ENCODE measurements at places on chromosomes 16 and 17.

DNA sequence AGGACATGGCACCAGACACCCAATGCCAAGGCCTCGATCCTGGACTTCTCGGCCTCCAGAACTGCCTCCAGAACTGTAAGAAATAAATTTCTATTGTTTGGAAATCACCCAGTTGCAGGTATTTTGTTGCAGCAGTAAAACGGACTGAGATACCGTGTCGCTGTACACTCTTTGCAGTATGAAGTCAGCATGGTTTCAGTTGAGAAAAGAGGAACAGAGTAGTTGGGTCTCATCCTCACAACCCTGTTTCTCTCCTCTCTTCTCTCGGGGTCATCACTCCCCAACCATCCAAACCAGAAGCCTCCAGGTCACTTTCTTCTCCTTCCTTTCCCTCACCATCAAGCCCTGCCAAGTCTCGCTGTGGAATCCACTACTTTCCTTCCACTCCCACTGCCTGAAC is 77.8 kb downstream of the ADCY9 start:
- DNase-seq: no peak

- DNase-seq: peak; percentile 58
These were observed 40.1 kb downstream of the NOS2 start for GRCh38 chr17:27760069-27760885.

DNA sequence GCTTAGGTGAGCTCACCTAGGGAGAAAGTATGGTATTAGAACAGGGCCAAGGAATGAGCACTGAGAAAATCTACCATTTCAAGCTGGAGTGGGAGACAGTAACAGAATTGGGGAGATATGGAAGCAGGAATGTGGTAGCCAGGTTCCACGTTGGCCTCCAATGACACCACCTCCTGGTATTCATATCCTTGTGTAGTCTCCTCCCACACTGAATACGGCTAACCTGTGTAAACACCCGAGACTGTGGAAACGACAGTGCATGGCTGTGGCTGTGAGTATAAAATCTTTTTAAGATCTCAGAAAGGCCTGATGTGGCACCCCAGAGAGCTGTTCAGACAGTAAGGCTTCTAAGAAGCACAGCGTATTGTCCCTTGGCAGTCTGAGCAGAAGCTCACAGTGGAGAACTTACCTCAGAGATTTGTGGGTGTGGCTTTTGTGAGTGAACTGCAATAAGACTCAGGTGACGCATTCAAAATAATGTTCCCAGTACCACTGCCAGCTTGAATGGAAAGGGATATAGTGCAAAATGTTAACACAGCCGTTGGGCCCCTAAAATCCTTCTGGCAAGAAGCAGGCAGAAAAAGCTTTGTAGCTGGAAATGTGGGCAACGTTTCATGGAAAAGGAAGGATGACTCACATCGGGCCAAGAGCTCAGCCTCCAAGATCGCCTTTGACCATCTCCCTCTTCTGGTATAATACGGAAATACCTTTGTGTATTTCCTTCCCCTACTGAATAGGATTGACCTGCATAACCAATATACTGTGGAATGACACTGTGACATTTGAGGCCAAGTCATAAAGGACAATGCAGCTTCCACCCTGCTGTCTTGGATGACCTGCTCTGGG is 14.4 kb downstream of the SDR42E1 start:
- DNase-seq: peak; percentile 48

DNA sequence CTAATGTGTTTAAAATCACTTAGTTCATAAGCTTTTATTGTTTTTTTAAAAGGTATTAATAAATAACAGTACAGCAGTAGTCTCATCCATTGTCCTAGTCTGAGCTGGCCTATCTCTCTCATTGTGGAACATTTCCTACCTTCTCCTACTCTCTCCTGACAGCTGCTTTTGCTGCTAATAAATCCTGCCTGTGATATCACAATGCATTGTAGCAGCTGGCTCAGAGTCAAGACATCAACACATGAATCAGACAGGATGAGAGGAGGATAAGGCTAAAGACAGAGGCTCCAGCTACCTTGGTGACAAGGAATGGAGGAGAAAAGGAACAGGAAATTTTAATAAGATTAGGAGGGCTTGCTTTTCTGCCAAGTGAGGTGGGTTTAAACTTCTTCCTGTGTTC is 626.1 kb downstream of the HS3ST4 start:
- no peak for DNase-seq

DNA sequence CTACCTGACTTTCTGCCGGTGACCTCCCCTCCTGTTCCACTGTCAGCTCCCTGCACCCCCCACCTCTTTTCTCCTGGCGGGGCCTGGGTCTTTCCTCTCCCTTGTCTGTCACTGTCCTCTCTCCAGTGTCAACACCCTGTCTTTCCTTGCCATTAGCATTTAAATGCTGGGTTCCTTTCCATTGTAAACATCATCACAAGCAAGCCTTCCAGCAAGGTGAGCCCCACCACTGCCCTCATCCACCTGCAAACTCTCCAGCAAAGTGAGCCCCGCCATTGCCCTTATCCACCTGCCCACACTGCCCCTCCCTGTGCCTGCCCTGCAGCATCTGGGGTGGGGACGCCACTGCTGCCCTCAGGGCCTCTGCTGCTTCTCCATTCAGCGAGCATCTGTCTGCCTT is 195.0 kb downstream of the ENGASE start:
- DNase-seq: no peak

DNA sequence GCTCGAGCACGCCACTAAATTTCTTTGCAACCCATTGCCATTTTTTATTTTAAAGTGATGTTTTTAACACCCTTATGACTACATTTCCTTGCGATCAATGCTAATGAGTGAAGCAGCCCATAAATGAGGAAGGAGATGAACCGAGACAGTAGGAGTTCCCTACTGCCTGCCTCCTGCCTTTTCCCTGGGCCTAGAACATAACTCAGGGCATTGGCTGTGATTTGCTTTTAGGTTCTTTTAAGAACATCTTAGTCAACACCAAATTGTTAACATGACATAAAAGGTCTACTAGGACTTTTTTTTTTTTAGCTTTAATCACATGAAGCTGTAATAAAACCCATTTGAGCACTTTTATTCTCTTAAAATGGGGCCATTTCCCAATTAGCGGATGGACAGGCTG is 81.3 kb downstream of the MAP2K6 start:
- no peak for DNase-seq

DNA sequence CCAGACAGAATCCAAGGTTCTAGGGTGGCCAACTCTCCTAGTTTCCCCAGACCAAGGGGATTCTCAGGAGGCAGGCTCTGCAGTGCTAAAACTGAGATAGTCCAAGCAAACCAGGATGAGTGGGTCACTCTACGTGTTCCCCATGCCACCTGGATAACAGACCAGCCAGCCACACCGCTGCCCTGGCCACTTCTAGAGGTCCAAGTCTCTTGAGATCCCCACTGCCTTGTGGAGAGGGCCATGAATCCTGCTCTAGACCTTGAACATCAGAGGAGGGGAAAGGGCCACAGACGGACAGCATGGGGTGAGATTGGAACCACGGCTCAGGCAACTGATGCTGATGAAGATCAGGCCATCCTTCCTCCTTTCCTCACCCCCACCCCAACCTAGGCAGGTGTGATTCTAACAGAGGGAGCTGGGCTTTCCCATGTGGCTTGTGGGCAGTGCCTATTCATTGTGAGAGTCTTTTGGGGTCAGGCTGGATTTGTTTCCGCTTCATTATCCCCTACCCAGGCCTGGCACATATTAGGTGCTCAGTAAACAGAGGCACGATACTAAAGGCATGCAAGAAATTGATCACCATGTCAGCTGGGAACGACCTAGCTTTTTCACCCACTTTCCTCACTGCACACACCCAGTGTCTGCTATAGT is 16.8 kb upstream of the TVP23A start:
- no peak for DNase-seq

DNA sequence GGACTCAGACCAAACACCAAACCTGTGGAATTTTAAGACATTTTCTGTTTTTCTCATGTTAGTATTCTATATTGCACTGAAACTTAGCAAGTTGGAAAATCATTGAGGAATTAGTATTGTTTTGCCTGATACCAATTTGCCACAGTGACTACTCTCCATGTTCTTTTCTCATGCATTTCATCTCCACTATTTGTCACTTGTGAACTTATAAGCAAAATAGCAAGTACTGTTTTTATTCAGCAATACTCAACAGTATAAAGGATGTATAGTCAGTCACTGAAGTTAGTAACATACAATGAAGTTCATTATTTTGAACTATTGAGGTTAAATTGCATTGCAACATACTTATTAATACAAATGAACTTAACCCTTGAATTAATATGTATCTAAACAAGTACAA is 5.8 kb upstream of the VPS35L start:
- no peak for DNase-seq

- DNase-seq: no peak
These were observed 210.6 kb upstream of the HS3ST3A1 start for GRCh38 chr17:13812350-13812749.

DNA sequence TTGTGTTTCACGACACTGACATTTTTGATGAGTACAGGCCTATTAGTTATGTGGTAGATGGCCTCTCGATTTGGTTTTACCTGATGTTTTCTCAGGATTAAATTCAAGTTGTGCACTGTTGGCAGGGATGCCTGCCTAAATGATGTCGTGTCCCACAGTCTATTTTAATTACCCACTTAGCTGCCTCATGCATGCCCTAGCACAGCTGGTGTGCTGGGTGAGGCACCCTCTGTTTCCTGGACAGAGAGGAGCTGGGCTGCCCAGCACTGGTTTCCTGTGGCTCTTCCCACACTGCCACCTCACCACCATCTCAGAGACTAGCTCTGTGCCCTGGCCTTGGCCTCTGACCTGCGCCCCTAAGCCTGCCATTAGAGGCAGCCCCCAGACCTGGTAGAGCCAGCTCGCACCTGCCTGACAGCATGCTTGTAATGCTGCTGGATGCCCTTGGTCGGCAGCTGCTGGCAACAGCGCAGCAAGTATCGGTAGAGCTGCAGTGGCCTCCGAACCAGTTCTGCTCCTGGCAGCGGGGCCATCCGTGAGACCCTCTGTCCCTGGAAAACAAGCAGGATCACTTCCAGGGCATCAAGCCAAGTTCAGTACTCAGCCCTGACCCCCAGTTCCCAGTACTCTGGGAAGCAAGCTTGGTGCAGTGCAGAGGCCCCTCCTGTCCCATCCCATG is 10.9 kb downstream of the LYRM9 start:
- DNase-seq: no peak

GRCh38 chr16:88929091-88929445 is 47.9 kb downstream of the CBFA2T3 start:
- DNase-seq: no peak

DNA sequence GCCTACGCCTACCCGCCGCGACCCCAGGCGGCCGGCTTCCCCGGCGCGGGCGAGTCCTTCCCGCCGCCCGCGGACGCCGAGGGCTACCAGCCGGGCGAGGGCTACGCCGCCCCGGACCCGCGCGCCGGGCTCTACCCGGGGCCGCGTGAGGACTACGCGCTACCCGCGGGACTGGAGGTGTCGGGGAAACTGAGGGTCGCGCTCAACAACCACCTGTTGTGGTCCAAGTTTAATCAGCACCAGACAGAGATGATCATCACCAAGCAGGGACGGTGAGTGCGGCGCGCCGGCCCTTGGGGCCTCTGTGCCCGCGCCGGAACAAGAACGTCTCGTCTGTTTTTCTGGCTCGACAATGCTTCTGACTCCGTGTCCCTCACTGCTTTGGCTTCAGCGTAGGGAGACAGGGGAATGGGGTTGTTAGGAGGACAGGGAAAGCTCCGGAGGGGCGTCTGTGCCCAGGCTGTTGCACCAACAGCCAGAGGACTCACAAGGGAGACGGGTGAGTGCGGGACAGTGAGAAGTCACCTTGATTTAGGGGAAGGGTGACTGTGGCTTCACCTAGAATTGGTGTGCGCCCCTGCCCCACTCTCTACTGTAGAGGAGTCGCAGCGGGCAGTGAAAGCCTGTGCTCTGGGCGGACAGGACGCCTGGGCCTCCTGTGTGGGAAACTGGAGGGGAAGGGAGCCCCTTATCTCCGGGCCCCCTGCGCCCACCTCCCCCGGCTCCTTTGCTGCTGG is 806 bp downstream of the TBX21 start:
- DNase-seq: no peak

- DNase-seq: no peak
These were observed 13.3 kb upstream of the CRK start for GRCh38 chr17:1469231-1469852.

GRCh38 chr16:23556881-23557778 is at the start of the genes EARS2 and UBFD1:
TSS of gene EARS2 (minus strand) at chr16:23557350. CDS start at chr16:23557343, 7 bp downstream.
TSS of gene UBFD1 (plus strand) at chr16:23557727. CDS start at chr16:23557743, 16 bp downstream.
- peak; percentile 99 for DNase-seq

DNA sequence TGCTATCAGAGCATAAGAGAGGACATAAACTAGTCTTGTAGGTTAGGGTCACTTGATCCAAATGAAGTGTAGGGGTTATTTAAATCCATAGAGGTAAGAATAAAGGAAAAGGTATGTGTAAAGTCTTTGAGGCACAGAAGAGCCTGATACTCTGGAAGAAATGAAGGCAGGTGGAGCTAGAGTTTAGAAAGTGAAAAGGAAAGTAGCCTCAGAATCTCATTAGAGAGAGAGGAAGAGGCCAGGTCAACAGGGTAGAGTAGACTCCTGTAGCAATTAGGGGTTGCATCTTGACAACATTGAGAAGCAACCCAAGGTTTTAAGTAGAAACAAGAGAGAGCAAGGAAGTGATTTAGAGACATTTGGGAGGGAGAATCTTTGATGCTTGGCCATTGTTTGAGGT is 235.2 kb upstream of the SOX9 start:
- DNase-seq: no peak

DNA sequence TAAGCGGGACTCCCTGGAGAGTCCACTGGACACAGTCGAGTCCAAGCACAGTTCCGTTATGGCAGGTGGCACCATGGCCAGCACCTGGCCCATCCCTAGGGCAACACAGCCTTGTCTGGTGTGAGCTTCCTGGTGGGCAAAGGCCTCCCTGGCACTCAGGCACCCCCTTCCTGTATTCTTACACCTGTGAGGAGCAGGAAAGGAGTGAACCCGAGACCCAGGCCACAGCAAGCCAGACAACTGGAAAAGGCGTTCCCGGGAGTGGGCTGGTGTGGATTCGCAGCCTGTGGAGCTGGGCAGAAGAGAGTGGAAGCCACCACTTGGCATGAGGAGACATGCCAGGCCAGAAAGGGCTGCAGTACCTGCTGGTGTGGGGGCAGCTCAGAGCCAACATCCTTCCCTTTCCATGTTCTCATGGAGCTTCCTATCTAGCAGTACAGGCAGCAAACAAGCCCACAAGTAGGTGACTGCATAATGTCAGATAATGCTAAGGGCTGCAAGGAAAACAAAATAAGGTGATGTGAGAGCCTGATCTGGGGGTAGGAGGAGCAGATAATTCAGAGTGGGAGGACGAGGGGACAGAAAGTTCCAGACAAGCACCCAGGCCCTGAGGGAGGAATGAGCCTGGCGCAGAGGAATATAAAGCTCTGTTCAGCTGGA is 87.0 kb downstream of the GNAO1 start:
- DNase-seq: no peak

- DNase-seq: no peak
These were observed 4.0 kb upstream of the FASN start for GRCh38 chr17:82101767-82102679.

DNA sequence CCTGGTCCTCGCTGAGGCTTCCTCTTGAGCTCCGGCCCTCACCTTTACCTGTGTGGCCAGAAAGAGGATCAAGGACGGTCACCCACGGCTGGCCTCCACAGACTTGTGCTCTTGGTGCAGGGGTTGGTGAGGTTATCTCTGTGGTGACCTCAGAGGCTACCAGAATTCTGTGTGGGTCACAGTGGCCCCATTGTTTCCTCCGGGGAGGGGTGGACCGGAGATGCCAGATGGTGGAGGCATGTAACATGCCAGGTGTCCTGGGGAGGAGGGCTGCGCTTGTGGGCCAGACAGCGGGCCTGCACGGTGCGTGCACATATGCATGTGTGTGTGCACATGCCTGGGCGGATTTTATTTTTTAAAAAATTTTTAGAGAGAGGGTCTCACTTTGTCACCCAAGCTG is 6.3 kb downstream of the SGCA start:
- DNase-seq: no peak

GRCh38 chr17:74903671-74904070 is 10.2 kb upstream of the FADS6 start:
- DNase-seq: no peak
